NCI-H1436 treated with DMSO at 0.1 percent for 48 hours (cell line): ENCODE measurements at places on chromosomes 7 and 10.

DNA sequence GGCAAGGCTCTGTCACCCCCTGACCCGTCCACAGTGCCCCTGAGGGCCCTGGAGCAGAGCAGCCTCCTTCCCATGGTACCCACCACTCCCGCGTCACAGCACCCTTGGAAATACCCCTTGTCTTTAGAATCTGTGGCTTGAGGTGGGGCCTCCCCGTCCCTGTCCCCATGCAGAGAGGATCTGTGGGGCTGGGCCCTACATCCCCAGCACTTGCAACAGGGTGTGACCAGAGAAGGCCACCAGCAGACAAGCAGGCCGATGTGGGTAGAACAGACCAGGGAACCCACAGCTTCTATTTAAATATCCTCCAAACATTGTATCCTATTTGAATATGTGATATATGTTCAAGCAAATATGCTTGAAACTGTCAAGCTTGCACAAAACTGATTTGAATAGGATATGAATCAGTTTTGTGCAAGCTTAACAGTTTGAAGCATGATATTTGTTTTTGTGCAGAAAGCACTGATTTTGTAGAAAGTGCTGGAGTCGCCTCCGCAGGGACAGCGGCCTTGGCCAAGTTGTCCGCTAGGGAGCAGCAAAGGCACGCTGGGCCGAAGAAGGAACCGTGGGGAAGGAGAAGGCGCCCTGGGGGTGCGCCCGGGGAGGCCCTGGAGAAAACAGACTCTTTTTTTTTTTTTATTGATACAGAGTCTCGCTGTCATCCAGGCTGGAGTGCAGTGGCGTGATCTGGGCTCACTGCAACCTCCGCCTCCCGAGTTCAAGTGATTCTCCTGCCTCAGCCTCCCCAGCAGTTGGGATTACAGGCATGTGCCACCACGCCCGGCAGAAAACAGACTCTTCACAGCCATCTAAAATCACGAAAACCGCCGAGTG lies 2.2 kb downstream of the CFAP46 start:
- DNase-seq: no peak

GRCh38 chr7:36506820-36507219 lies 117.2 kb downstream of the ANLN start:
- no peak for DNase-seq

- DNase-seq: no peak
Measured at GRCh38 chr7:43408981-43409380, 173.9 kb upstream of the STK17A start.

- DNase-seq: no peak
Measured at GRCh38 chr10:22816298-22816653, 101.9 kb upstream of the PIP4K2A start.

DNA sequence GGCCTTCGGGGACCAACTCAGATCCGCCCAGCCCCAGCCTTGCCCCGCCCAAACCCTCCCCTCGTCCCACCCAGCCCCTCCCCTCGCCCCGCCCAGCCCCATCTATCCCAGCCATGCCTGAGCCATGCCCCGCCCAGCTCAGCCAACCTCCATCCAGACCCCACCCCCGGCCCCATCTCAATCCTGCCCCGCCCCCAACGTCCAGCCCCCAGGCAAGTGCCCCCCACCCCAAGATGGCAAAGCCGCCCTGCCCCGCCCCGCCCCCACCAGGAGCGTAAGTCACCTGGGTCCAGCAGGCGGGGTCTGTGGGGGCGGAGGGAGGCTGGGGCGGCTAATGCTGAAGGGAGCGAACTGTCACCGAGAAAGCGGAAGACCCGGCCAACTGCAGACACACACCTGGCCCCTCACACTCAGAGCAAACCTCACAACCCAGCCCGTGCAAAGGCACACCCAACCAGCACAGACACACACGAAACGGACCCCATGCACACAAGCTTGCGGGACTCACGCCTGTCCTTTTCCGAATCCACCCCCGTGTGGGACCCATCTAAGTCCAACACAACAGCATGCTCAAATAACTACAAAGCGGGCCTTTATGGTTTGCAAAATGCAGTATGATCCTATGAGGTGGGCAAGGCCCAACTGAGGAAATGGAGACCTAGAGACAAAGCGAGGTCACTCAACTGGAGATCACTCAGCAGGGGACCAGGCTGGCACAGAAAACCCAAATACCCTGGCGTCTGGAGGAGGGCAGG lies 11.5 kb upstream of the OGA start:
- DNase-seq: no peak

- DNase-seq: no peak
Measured at GRCh38 chr7:83947260-83947659, 247.3 kb downstream of the SEMA3A start.
